Renal pelvis (tissue), 12 donors: ENCODE measurements at places on chromosomes 12 and 14.
A peak's percentile ranks its signal among the peaks of the same experiment; 100 is the strongest.

- DNase-seq: no peak
Observed at GRCh38 chr12:43945983-43946382, 110.1 kb downstream of the TMEM117 start.

- peak; percentile 12 for DNase-seq
Observed at GRCh38 chr12:131564845-131565244, 146.0 kb upstream of the SFSWAP start.

DNA sequence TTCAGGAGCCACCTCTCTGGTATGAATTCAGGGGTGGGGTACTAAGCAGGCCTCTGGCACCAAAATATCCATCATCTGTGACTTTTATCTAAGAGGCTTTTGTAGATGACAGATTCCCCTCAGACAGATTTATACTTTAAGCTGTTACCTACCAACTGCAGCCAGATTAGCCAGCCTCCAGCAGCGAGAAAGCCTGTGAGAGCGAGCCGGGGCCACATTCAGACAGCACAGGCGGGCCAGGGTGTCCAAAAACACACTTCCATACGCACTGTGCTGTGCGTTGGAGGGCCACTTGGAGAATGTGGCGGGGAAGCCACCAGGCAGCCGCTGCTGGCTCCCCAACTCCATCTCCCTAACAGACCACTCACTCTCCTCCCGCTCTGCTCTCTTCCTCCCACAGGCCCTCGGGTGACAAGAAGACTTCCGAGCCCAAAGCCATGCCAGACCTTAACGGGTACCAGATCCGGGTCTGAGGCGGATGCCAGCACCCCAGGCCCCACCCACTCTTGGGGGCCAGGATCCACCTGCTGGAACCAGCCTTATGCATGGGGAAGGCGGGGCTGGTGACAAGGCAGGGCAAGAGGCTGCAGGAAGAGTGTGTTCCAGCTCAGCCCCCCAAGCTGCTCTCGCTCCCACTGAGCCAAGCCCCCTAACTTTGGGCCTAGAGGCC is 17.4 kb downstream of the VASH1 start:
- DNase-seq: no peak

DNA sequence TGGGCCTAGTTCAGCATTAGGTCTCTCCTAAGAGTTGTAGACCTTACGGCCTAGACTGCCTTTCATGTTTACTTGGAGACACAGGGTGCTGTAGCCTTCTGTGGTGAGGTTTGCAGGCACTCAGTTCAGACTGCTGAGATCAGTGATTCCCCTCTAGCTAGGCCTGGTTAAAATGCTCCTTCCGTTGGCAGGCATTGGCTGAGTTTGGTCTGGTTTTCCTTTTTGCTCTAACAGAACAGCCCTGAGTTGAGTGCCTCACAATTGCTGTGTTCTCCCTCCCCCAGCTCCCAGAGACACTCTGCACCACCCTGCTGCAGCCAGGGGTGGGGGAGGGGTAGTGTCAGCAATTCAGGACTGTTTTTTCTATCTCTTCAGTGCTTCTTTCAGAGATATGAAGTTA is 178.9 kb upstream of the DYRK2 start:
- peak; percentile 23 for DNase-seq

- DNase-seq: no peak
Observed at GRCh38 chr14:35261774-35262173, 30.4 kb upstream of the PSMA6 start.

GRCh38 chr14:66231820-66232219 is 254.4 kb upstream of the CCDC196 start:
- DNase-seq: no peak

GRCh38 chr12:30308010-30308717 is 387.5 kb downstream of the IPO8 start:
- DNase-seq: no peak

GRCh38 chr12:63457857-63458256 is 210.4 kb downstream of the DPY19L2 start:
- no peak for DNase-seq

DNA sequence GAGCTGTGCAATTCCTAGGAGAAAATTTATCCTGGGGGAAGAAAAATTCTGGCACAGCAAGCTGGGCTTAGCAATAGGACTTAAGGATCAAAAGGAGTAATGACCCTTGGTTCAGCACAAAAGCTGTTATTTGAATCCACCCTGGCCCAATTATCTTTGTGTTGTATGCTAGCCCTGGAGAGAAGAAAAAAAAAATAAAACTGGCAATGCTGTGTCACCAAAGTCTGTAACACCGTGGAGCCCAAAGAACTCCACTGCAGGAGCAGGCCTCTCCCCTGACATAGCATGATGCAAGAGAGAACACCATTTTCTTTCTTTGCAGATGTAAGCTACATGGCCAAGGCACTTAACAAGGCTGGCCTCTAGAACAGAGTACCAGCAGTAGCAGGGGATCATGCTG is 63.0 kb upstream of the ARHGAP5 start:
- no peak for DNase-seq

DNA sequence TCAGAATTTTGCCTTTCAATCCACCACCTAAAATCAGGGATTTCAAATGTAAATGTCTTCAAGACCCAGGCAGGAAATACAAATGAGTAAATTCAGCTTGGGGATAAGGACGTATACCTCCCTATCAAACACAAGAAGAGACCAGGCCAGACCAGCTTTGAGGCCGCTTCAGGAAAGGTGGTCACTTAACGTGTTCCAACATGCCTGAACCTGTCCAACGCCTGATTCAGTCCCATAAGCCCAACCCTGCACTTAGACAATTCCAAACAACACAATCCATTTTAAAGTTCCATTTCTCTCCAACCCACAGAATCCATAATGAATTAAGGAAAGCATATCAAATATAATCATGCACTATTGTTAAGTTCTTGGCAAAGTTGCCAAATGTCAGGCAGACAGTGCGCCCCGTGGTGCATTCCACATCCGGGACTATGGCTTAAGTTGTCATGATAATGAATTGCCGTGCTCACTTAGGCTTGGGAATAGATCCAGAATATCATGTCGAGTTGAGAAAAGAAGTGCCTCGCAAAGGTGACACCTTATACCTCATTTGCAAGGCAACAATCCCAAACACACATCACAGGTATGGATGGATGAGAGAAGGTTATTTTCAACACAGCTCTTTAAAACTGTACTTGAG is 35.5 kb downstream of the CCDC60 start:
- no peak for DNase-seq

- DNase-seq: peak; percentile 85
Observed at GRCh38 chr12:132310181-132311040, 19.0 kb downstream of the GALNT9 start.

DNA sequence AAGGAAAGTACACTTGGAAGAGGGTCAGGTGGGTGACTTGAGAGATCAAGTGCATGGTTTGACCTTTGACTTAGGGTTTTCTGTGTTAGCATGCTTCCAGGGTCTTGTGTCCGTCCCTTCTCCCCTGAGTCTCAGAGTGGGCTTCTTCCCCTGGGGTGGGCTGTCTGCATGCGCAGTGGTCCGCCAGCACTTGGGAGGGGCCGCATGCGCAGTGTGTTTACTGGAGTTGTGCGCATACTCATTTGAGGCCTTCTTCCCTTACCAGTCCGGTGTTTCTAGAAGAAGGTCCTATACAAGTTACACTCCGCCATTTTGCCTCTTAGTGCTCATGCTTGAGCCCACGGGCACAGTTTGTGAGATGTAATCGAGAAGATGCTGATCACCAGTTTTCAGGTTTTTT is 58.5 kb downstream of the RIN3 start:
- DNase-seq: no peak

DNA sequence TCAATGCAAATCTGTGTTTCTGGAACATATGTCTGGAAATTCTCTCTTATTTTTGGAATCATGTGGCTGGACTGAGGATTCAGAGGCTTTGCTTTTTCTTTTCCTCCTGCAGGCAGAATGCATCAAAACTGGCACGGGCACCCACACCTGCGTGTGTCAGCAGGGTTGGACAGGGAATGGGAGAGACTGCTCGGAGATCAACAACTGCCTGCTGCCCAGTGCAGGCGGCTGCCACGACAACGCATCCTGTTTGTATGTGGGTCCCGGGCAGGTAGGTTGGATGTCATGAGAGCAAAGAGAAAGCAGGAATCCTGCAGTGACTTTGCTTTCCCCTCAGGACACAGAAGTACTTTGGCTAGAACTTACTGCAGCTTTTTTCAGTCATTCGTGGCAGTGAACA is 90.3 kb downstream of the STAB2 start:
- no peak for DNase-seq

DNA sequence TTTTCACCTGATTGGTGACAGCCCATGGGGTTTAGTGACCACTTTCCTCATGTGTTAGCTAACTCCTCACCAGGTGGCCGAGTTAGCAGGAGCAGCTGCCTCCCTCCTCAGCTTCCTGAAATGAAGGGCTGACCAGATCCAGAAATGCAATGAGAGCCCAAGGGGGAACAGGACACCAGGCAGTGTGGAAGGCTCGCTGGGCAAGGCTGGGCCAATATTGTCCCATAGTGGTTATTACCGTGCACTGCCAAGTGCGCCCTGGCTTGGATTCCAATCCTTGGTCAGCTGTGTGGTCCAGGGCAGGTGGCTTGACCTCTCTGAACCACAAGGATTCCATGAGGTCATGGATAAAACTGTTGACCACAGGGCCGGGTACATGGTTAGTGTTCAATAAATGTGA is 3.6 kb upstream of the HSPB8 start:
- no peak for DNase-seq

- DNase-seq: no peak
Observed at GRCh38 chr12:8546591-8546990, 5.9 kb upstream of the CLEC4E start.

- no peak for DNase-seq
Observed at GRCh38 chr12:39007619-39008018, 102.2 kb upstream of the CPNE8 start.
